ENCODE measurements at places on chromosomes 3 and 15.
A peak's percentile ranks its signal among the peaks of the same experiment; 100 is the strongest.

DNA sequence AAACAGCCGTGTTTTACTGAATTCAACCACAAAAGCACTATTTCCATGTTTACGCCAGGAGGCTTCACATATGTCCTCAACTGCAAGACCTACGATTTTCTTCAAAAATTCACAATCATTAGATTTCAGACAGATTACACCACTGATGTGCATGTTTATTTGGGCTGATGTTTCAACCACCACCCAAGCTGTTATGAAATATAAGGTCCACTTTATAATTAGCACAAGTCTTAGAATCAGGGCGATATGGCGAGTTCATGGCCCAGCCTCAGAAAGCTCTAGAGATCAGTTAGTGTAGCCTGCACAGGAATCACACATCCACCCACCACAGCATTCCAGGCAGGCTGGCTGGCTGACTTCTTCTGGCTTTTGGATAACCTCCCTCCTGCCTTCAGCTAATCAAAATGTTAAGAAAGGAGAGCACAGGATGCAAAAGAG, 15.4 kb downstream of the SH3BP5 start:
- DNase-seq: no peak

DNA sequence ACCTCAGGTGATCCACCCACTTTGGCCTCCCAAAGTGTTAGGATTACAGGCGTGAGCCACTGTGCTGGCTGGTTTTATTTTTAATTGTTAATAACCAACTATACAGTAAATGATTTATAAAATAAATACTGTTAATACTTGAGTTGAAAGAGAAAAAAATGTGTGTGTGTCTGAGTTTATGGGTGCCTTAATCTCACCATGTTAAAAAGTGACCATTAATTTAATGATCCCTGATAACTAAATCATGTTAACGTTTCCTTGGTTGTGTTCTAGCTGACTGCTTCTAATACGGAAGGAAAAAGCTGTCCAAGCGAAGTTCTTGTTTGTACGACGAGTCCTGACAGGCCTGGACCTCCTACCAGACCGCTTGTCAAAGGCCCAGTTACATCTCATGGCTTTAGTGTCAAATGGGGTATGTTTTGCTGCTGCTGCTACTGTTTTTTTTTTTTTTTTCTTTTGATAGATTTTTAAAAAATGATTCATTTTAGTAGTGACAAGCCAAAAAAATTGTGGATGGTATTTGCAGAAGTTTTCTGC, 113.5 kb downstream of the GHSR start:
- DNase-seq: no peak

DNA sequence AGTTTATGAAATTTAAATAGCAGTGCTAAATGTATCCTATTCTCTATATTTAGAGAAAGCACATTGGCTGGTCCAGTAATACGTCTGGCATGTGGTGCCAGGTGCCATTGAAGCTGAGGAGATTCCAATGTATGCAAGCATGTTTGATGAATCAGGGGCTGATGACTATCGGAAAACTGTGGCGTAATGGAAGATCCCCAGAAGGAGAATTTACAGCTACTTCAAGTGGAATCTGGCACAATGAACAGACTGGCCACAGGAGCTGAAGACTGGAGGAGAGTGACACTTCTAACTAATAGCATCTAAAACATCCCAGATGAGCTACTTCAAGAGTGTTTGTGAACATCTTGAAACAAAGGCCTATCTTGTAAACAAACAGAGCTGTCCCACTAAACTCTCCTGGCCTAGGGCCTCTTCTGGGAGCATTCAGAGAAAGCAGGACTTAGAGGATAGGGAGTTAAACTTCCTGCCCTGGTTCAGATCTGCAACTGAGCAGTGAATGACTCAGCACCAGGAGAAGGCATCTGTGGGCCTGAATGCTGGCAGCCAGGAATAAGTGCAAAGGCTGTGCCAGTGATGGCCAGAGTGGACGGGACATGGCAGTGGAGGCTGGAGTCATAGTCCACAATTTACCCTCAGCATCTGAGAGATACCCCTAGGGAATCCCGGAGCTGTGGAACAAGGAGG, 15.2 kb upstream of the ACTC1 start:
- no peak for DNase-seq

GRCh38 chr15:77527831-77528231, 104.9 kb downstream of the LINGO1 start:
- no peak for DNase-seq

- peak; percentile 29 for DNase-seq
Observed at GRCh38 chr3:14412831-14413380, 10.5 kb downstream of the SLC6A6 start.

GRCh38 chr3:183807881-183808280, 17.5 kb downstream of the MAP6D1 start:
- no peak for DNase-seq

DNA sequence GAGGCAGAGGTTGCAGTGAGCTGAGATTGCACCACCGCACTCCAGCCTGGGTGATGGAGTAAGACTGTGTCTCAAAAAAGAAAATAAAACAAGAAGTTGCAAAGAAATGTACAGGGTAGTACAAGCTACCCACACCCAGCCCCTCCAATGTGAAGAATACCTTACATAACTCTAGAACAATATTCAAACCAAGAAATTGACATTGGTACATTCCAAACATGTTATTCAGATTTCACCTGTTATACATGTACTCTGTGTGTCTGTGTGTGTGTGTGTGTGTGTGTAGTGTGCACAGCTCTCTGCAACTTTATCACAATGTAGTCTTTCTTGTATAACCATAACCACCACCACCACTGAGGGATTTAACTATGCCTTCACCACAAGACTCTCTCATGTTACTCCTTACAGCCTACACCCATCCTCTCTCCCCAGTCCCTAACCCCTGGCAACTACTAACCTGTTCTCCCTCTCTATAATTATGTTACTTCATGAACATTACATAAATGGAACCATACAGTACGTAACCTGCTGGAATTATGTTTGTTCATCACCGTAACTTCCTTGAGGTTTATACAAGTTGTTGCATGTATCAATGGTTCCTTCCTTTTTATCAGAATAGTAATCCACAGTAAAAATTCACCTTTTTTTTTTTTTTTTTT, 16.2 kb upstream of the TJP1 start:
- no peak for DNase-seq

GRCh38 chr3:180408654-180409053, 193.3 kb upstream of the TTC14 start:
- no peak for DNase-seq

GRCh38 chr3:64290161-64290560, 64.9 kb upstream of the PRICKLE2 start:
- DNase-seq: no peak

DNA sequence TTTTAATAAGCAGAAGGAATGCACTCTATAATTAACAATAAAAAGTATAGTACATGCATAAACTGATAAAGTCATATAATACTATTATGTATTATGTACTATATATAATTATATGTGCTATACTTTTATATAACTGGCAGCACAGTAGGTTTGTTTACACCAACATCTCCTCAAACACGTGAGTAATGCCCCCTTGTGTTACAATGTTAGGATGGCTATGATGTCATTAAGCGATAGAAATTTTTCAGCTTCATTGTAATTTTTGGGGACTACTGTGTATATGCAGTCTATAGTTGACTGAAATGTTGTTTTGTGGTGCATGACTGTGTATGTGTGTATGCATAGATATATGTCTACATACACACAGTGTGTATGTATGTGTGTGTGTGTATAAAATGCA, 100.6 kb downstream of the SLMAP start:
- DNase-seq: no peak

- DNase-seq: no peak
Observed at GRCh38 chr3:127411083-127411727, 123.4 kb upstream of the PRR20G start.

- DNase-seq: peak; percentile 94
Observed at GRCh38 chr3:8443829-8444791, 57.5 kb upstream of the LMCD1 start.

DNA sequence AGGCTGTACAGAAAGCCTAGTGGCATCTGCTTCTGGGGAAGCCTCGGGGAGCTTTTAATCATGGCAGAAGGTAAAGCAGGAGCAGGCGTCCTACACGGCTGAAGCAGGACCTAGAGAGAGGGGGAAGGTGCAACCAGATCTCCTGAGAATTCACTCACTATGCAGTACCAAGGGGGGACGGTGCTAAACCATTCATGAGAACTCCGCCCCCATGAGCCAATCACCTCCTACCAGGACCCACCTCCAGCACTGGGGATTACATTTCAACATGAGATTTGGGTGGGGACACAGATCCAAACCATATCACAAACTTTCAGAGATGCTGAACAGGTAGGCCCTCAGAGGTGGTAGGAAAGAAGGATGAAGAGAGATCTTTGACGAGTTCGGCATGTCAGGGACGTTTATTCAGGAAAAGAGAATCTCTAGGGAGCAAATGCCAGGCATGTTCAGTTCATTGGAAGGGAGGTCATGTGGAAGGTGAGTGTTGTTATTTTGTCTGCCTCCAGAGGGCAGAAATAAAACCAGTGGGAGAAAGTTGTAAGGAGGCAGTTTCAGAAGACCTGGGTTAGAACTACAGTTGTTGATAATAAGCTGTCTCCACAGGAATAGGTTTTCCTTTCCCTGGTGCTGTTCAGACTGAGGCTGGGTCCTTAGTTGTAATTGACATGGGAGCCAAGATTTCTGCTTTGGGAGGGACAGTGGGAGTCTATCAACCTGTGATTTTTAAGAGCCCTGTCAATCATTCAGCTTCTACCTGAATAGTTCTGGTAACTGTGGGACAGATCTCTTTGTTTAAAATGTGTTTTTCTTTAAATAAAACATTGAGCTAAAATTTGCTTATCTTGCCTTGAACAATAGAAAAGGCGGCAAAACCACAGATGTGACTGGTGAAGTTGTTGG, 4.3 kb upstream of the FNDC3B start:
- no peak for DNase-seq

GRCh38 chr3:23324745-23325144, 121.6 kb downstream of the UBE2E2 start:
- no peak for DNase-seq

- peak; percentile 5 for DNase-seq
Observed at GRCh38 chr3:59450946-59451763, 401.3 kb upstream of the CFAP20DC start.

DNA sequence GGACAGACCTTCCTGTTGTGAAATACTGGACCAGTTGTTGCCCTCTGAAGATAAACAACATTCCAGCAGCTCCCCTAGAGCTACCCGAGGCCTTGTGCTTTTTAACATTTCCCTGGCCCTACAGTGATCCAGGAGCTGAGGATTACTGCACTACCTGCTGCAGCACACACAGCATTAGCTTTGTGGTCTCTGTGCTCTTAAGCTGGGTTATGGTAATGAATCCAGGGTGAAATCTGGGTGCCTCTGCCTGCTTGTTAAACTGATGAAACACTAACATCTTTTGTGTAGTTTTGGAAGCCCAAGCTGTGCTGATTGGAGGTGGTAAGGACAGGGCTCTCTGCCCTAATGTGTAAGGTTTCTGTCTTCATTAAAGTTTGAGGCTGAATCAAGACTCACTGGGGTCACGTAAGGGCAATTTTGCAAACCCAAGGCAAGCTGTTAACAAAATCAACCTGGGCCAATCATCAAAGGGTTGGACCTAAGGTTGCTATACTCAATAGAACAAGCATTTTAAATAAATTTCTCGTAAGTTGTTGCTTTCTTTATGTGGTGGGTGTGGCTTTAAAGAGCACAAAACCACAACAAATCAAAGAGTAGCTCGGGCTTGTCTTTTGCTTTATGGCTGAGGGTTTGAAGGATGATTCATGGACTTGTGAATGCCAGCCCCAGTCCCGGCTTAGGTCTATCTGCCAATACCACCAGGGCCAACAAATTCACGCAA, 183.9 kb downstream of the TPRG1 start:
- DNase-seq: no peak

GRCh38 chr3:29721789-29722188, 440.9 kb downstream of the RBMS3 start:
- DNase-seq: no peak

DNA sequence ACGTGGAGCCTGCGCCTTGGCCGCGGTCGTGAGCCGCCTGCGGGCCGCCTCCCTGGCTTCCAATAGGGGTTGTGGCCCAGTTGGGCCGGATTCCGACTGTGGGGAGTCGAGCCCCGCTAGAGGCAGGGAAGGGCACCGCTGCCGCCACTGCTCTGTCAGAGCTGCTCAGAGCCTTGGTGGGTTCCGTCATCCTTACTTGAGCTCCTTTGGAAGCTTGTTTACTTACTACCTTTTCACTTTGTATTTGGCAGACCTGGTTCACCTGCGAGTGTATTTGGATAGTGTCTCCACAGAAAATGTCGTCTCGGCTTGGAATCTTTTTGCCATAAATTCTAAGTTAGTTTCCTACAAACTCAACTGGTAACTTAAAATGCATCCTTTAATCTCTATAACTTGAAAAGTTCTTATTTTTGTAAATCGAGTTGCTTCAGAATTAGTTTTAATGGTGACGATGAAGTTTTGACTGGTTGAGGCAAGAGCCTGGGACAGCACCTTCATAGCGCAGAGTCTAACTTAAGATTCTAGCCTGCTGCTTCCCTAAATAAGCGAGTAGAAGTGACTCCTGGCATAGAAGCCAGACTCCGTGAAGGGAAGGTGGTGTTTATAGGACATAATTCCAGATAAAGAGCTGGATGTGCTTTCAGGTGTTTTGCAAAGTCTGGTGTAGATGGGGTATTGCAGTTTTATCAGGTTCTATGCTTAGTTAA, 800 bp downstream of the DAG1 start:
- DNase-seq: no peak

GRCh38 chr3:195821403-195822130, 9.8 kb upstream of the MUC4 start:
- DNase-seq: no peak

DNA sequence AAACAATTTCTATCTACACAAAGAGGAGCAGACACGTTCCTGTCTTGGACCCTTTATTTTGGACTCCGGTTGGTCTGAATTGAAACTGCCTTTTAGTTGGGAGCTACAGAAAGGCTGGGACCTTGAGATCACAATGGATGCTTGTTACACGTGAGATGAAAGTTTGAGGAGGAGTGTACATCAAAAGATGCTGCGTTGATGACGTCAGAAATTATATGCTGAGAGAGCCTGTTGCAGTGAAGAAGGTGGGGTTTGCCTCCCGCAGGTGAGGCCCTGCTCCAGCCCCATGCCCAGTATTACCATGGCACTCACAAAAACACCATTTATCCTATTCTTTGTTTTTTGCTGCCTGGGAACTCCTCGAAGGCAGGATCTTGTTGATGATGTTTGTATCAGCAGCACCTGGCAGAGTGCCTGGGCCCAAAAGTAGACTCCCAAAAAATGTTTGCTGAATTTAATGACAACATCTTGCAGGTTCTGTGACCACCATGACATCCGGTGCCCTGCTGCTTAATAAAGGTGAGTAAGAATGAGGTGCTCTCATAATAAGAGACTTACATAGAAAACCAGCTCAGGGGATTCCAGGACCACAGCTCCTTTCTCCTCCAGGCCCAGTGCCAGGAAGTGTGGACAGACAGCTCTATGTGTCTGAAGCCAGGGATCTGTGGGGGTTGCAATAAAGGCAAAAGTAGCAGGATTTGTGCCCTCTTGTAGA, 136.1 kb upstream of the UBE2E1 start:
- DNase-seq: peak; percentile 38

GRCh38 chr3:25460751-25461150, 32.7 kb downstream of the RARB start:
- no peak for DNase-seq

DNA sequence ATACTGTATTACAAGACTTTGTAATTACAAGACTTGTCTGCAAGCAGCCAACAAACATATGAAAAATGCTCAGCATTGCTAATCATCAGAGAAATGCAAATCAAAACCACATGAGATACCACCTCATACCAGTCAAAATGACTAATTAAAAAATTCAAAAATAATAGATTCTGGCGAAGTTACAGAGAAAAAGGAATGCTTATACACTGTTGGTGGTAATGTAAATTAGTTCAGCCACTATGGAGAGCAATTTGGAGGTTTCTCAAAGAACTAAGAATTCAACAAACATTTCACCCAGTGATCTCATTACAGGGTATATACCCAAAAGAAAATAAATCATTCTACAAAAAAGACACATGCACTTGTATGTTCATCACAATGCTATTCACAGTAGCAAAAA, 617.5 kb upstream of the CCDC54 start:
- no peak for DNase-seq

Data from spinal cord (tissue), 10 donors.